ENCODE measurements at places on chromosomes 2 and 18. TPM values are rescaled to one million over a fixed set of nuclear protein-coding genes. Genes with fewer than 3 reads are reported as not detected.

DNA sequence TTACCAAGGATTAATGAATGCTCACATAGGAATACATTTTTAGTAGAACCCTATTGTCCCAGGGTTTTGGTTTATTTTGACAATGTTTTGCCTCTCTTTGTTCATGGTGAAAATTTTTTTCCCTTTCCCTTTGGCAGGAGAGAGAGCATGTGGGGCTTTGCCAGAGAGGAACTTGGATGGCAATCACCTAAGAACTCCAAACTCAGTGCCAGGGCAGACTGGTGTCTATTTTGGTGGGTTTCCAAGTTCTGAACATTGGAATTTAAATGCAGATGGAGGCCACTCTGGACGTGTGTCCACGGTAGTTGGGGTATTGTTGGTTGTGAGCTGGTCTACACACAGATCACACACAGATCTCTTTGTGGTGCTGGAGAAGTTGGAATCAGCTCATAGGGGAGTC is 2091.1 kb upstream of the PIK3C3 start:
- no peak overlapping the region for H3K4me3 ChIP-seq
- no peaks in the 10 kb centered on the region for H3K36me3 ChIP-seq
- no peak for DNase-seq
- H3K27me3 ChIP-seq = no peaks in the 10 kb centered on the region
- H3K4me1 ChIP-seq = no peaks in the 10 kb centered on the region

DNA sequence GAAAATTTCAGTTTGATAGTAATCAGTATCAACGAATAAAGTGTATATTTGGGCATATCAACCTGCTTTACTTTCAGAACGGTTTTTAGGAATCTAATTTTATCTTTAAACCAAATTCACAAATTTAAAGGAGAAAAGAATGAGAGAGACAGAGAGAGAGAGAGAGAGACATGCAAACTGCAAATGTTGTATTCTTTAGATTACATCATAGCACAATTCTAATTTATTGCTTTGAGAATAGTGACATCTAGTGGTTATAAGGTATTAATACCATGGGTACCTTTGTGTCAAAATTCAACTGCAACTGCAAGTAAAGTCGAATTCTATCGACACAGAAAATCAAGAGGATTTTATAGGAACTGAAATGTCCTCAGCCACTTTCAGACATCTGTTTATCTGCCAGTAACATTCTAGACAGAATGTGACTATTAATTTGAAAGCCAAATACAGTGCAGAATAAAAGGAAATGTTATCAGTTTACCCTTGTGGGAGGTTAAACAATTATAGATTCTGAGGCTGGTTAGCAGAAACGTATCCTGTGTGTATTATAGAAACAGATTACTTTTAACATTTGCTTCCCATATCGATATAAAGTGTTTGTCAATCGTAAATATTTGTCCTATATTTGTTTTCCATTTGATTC is 529.8 kb upstream of the VRK2 start:
- peaks cover 10% of the 10 kb centered on the region for H3K27me3 ChIP-seq
- H3K27ac ChIP-seq = no peak overlapping the region
- H3K4me3 ChIP-seq = no peak overlapping the region
- DNase-seq = peak; percentile 21
- no peaks in the 10 kb centered on the region for H3K4me1 ChIP-seq
- no peaks in the 10 kb centered on the region for H3K36me3 ChIP-seq

Gene FNDC4
- not detected for total RNA-seq

Gene DPP4
- total RNA-seq = 23.4 TPM

GRCh38 chr2:37156071-37156856 is 516 bp downstream of the EIF2AK2 start:
- H3K27ac ChIP-seq = peak overlapping the region; percentile 93
- peaks cover 22% of the 10 kb centered on the region for H3K36me3 ChIP-seq
- no peaks in the 10 kb centered on the region for H3K27me3 ChIP-seq
- no peak for DNase-seq
- H3K4me3 ChIP-seq = peak overlapping the region; percentile 90
- H3K4me1 ChIP-seq = peaks cover 54% of the 10 kb centered on the region

Gene PTPRN
- not detected for total RNA-seq

DNA sequence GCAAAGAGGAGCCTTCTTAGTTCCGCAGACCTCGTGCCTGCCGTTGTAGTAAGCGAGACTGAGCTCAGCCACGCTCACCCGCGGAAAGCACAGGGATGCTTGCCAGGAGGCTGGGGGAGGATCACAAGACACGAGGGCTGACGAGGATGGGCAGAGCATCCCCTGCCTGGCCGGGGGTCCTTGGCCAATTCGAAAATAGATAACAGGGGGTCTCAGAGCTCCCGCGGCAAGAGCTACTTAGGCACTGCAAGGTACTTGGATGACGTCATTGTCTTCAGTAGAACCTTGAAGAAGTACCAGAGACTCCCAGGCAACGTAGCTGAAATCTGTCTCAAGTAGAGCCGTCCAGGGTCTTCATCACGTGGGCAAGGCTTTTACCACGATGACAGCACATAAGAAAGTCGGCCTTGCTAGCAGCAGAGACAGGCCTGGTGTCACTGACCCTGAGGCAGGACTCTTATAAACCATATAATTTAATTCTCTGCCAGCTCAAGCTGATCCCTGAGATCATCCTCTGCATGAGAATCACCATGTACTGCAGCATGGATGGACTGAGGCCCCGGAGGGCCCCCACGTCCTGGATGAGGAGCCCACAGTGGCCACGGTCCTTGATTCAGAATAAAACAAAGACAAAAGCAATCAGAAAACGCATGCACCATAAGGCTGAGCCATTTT is 81.9 kb downstream of the TMEM18 start:
- no peak overlapping the region for H3K4me3 ChIP-seq
- H3K4me1 ChIP-seq = no peaks in the 10 kb centered on the region
- no peak for DNase-seq
- no peaks in the 10 kb centered on the region for H3K27me3 ChIP-seq

DNA sequence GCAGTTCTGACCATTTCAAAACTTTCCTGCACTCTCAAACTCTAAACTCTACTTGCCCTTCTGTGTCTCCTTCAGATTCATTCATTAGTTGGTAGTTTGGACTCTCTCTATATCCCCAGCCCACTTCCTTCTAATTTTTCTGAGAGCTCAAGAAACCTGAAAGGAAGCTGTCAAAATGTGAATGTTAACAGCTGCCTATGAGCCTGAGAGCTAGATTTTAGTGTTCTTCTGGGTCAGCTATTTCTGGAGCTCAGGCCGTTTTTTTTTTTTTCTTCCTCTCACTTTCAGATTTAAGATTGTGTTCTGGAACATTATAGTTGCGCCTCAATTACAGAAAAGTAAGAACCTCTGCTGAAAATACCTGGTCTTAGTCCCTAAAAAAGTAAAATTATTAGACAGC is 73.1 kb downstream of the RTN4 start:
- no peak overlapping the region for H3K4me3 ChIP-seq
- DNase-seq = no peak
- H3K27ac ChIP-seq = peak overlapping the region; percentile 7
- peaks cover 44% of the 10 kb centered on the region for H3K4me1 ChIP-seq

Gene TMEM169
- 4.1 TPM for total RNA-seq

GRCh38 chr2:70322518-70322917 is 20.7 kb upstream of the FAM136A start:
- no peaks in the 10 kb centered on the region for H3K4me1 ChIP-seq
- H3K27ac ChIP-seq = no peak overlapping the region
- H3K27me3 ChIP-seq = peaks cover 8% of the 10 kb centered on the region
- H3K36me3 ChIP-seq = no peaks in the 10 kb centered on the region

DNA sequence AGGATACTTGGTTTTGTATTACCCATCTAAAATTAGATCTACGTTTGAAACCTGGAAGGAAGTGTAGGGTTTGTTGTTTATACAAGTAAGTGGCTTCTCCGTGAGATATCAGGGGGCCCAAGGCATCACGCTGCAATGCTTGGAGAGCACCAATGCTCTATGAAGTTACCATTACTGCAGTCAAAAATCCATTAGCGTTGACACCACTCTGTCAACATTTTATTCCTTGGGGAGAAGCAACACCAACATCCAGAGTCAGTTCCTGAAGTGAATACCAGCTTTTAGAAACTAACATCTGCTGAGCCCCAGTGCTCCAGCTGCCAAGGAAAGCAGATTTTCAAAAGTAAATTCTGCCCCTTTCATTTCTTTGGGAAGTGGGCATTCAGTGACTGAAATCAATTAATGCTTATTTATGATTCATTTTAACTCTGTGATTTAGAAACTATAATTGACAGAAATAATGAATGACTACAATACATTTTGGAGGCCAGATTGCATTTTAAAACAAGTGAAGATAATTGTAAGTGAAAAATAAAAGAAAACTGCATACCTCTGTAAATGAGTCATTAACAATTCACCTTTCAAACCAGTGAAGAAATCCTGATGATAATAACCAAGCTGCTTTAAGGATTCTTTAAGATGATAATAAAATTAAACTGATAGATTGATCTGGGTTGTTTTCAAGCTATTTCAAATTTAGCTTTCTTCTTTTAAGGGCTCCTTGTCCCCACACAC is 30.5 kb downstream of the LRP1B start:
- H3K36me3 ChIP-seq = no peaks in the 10 kb centered on the region
- H3K27me3 ChIP-seq = no peaks in the 10 kb centered on the region
- no peak overlapping the region for H3K4me3 ChIP-seq
- DNase-seq = no peak
- no peaks in the 10 kb centered on the region for H3K4me1 ChIP-seq
- no peak overlapping the region for H3K27ac ChIP-seq

Gene ITGAV
- total RNA-seq = 8.1 TPM

GRCh38 chr2:238910751-238911351 is 63.0 kb downstream of the TWIST2 start:
- no peak for DNase-seq
- H3K4me3 ChIP-seq = no peak overlapping the region
- no peaks in the 10 kb centered on the region for H3K4me1 ChIP-seq
- H3K36me3 ChIP-seq = no peaks in the 10 kb centered on the region

- peaks cover 35% of the 10 kb centered on the region for H3K4me1 ChIP-seq
- no peaks in the 10 kb centered on the region for H3K36me3 ChIP-seq
- DNase-seq = no peak
- no peaks in the 10 kb centered on the region for H3K27me3 ChIP-seq
- no peak overlapping the region for H3K4me3 ChIP-seq
These were observed 73.7 kb upstream of the SLC1A4 start for GRCh38 chr2:64915510-64915900.

- no peak overlapping the region for H3K4me3 ChIP-seq
- no peak overlapping the region for H3K27ac ChIP-seq
- H3K27me3 ChIP-seq = no peaks in the 10 kb centered on the region
- peaks cover 10% of the 10 kb centered on the region for H3K4me1 ChIP-seq
These were observed 40.7 kb downstream of the CTDP1 start for GRCh38 chr18:79720359-79720733.

All from naive thymus-derived CD8-positive, alpha-beta T cell (primary cell).